ENCODE measurements at places on chromosomes 7 and 10.

DNA sequence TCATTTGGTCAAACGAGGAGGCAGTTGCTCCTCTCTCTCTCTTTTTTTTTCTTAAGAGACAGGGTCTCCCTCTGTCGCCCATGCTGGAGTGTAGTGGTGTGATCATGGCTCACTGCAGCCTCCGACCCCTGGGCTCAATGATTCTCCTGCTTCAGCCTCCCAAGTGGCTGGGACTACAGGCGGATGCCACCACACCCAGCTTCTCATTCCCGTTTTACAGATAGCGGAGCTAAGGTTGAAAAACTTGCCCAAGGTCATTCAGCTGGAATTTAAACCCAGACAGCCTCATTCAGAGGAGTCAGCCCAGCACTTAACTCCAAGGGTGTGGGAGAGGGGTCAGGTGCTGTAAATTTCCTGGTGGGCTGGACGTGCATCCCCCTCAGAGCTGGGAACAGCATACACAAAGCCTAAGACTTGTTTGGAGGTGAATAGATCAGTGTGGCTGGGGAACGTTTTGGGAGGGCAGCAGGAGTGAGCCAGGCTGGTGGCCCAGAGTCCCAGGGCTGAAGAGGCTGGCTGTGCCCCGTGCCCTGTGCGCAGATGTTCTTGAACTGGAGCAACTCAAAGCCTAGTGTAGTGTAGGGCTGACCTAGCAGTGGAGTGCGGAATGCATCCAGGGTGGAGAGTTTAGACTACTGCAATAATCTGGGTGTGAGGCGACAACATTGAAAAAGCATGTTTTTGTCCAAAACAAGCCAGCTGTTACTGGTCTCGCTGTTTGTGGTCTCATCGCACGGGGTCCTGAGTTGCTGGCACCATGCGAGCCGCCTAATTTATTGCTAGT lies 2.3 kb downstream of the HTRA1 start:
- no peak for DNase-seq

GRCh38 chr7:139854124-139854511 lies 25.1 kb downstream of the TBXAS1 start:
- no peak for DNase-seq

DNA sequence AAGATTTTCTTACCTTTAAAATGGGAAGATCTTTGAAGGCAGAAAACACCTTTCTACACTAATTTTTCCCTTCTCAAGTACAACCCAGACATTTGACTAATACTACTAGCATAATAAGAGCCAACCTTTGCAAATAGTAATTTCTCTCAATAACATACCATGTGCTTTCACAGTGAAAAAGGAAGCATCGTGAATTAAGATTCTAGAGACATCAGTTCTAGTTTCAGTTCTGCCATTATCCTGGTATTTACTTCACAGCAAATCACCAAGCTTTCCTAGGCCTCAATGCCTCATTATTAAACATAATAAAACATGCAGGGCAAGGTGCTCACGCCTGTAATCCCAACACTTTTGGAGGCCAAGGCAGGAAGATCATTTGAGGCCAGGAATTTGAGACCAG lies 24.9 kb downstream of the GSAP start:
- DNase-seq = no peak

GRCh38 chr10:101157756-101158458 lies 26.8 kb downstream of the TLX1 start:
- no peak for DNase-seq

DNA sequence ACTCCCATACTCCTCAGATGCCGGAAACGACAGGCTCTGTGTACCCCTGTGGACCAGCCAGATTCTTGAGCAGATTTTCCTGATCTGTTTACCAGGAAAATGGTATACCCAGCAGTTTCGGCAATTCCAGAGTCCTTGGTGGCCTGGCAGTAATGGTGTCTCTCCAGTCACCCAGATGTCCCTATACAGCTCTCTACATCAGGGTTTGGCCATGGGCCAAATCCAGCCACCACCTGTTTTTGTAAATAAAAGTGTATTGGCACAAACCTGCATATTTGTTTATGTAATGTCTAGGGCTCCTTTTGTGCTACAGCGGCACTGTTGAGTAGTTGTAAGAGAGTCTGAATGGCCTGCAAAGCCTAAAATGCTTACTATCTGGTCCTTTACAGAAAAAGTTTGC lies 491.3 kb downstream of the RPS24 start:
- DNase-seq = no peak

- DNase-seq = no peak
These were observed 156.8 kb upstream of the PHYHIPL start for GRCh38 chr10:59019603-59020002.

DNA sequence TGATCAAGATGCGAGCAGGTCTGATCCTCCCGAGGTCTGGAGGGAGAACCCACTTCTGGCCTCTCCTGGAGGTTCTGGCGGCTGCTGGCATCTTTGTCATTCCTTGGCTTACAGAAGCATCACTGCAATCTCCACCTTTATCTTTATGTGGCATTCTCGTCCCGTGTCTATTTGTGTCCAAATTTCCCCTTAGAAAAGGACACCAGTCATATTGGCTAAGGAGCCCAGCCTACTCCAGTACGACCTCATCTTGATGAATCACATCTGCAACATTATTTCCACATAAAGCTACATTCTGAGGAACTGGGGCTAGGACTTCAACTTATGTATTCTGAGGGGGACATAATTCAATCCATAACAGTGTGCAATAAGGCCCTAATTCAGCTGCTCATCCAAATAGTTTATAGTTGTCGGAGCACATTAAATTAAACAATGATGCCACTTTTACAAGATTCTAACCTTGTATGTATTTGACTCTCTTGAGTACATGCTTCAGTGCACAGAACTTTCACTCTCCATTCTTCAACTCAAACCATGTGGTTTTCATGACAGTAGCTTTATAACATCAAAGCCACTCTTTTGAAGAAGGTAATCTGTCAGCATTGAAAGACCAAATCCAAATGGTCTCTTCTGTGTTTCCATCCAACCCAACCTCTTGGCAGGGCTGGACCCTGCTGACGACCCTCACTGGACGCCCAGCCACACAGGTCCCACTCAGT lies 86.2 kb upstream of the DDC start:
- no peak for DNase-seq

DNA sequence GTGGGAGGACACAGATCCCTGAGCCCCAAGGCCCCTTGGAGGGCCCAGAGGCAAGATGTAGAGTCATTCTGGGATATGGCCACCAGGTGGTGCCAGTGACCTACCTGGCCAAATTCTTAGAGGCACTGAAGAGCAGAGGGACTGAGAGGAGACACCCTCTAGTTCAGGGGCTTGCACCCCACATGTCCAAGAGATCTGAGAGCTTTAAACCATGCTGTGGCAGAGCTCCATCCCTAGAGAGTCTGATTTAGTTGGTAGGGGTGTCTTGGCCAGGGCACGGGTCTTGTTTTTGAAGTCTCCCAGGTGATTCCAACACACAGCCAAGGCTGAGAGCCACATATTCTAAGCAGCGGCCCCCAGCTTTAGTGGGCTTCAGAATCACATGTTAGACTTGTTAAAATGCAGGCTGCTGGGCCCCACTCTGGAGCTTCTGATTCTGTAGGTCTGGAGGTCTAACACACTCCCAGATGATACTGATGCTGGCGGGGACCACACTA lies 52.5 kb downstream of the PRF1 start:
- peak; percentile 77 for DNase-seq

GRCh38 chr7:47552621-47553020 lies 29.3 kb downstream of the TNS3 start:
- no peak for DNase-seq

DNA sequence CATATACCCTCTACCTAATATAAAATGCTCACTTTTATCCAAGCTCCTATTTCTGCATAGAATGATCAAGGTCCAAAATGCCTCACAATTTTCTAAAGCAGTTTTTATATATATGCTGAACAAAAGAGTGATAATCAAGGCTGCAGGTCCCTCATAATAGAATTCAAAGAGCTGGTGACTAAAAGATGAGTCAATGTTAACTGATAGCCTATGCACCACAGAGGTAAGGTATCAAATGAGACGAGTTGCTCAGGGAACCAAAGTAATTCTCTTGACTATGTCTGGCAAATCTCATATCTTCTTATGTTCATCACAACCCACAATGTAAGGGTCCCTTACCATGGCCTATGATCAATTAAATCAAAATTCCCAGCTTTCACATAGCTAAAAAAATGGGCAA lies 15.2 kb downstream of the PDZD8 start:
- DNase-seq = no peak

DNA sequence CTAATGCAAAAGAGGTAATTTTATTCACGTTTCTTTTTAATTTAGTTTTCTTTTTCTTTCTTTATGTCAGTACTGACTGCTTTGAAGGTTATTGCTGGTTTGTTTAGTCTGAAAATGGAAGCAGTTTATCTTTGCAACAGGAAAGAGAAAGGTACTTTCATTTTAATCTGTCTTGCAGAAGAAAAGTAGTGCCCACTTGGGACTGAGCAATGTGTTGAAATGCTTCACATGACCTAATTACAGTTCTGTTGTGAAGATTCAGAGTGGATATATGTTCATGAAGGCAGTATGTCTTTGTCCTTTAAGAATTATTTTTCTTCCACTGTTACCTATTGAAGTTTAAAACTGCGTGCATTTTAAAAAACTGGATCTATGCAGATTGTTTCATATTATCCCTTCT lies 80.1 kb downstream of the ANKIB1 start:
- no peak for DNase-seq

GRCh38 chr10:11521860-11522259 lies 89.6 kb downstream of the USP6NL start:
- no peak for DNase-seq

DNA sequence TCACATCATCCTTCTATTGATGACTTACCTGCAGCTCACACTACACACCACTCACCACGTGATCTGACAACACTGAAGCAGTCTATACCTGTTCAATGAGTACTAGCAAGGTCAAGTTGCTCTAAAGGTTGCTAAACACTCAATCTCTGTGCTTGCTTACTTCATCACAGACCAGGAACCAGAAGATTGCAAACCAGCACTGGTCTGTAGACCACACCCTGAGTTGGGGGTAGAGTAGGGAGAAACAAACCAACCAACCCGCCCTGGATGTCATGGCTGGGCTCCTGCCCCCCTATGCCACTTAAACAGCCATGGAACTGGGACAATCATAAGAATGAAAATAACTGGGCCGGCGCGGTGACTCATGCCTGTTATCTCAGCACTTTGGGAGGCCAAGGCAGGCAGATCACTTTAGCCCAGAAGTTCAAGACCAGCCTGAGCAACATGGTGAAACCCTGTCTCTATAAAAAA lies 19.6 kb downstream of the DLG5 start:
- no peak for DNase-seq

DNA sequence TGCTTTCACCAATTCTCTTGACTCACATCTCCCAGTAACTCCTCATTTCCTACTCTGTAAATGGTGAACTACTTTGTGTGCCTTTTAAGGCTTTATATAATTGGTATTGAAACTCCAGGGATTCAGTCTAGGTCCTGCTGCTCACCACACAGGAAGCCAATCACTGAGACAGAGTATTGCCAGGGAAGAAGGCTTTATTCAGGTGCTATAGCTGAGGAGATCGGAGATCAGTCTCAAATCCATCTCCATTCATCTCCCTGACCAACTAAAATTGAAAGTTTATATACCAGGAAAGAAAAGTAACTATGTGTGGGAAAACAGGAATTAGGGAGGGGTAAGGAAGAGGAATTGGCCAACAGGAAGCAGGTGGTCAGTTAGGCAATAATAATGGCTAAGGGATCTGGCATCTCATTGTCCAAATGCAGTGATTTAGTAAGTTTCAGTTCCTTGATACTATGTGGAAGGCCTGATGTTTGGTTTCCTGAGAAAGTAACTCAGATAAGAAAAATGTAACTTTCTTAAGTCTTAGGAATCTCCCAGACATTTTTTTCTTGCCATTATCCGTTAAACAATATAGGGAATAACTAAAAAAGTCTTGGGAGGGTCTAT lies 10.2 kb upstream of the SDHAF3 start:
- no peak for DNase-seq

- no peak for DNase-seq
These were observed 47.7 kb upstream of the ATRNL1 start for GRCh38 chr10:115045499-115045898.

GRCh38 chr10:71212318-71213126 lies at the start of gene UNC5B:
Gene UNC5B, plus strand, starts transcription at chr10:71212570. Its CDS starts 416 bp downstream, at chr10:71212986.
- DNase-seq = peak; percentile 78

- no peak for DNase-seq
These were observed 175.8 kb downstream of the TRIL start for GRCh38 chr7:28782362-28782761.

DNA sequence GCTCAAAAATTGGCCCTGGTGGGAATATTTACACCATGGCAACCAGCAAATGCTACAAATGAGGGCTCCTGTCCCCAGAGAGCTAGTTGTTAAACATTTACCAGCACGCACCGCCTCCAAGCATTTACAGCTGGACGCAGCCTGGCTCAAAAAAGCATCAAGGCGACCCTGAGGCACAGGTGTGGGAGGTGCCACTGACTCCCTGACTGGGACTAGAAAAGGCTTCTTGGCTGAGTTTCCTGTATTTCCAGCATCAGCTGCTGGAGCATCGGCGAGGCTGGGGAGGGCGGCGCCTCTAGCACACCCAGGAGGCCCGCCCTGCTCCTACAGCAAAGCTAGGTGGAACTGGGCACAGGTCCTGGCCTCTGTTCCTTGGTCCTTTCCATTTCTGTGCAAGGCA lies 43.5 kb upstream of the ZRANB1 start:
- no peak for DNase-seq
